ENCODE measurements at places on chromosomes 2 and 18.

DNA sequence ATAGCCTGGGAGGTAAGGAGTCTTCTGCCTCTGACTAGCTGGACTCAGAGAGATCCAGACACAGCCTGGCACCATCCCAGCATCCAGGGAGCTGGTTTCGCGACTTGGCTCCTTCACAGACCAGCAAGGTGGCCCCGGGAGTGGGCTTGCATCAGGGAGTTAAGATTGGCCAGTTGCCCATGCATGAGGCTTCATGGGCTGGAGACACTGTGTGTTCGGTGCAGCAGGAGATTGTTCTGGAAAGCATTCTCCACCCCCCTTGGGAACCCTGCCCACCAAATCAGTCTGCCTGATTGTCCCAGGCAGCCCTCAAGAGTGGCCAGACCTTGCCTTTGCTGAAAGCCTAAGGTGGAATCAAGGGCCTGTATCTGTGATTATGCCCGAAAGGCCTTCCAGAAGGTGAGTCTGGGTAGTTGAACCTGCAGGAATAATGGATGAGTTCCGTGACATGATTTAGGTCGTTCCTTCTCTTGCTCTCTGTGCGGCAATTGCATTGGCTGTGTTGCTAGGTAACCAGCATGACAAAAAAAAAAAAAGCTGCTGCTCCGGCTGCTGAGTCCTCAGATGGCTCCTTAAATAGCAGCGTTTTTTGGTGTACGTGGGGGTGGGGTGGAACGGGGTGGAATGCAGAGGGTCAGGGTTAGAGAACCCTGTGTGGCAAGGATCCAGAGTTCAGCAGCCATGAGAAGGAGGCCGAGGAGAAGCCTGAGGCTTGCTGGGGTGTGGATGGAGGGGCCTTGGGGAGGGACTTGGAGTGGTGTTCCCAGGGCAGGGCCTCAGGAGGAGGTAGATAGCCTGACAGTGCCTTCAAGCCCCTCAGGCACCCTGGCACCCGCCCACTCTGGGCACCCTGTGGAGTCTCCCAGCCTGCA, 93.0 kb upstream of the MCFD2 start:
- peak; percentile 44 for DNase-seq

- DNase-seq, result no peak
Observed at GRCh38 chr18:6255116-6255705, 159.5 kb downstream of the L3MBTL4 start.

- no peak for DNase-seq
Observed at GRCh38 chr2:182004945-182005520, 19.4 kb downstream of the PPP1R1C start.

DNA sequence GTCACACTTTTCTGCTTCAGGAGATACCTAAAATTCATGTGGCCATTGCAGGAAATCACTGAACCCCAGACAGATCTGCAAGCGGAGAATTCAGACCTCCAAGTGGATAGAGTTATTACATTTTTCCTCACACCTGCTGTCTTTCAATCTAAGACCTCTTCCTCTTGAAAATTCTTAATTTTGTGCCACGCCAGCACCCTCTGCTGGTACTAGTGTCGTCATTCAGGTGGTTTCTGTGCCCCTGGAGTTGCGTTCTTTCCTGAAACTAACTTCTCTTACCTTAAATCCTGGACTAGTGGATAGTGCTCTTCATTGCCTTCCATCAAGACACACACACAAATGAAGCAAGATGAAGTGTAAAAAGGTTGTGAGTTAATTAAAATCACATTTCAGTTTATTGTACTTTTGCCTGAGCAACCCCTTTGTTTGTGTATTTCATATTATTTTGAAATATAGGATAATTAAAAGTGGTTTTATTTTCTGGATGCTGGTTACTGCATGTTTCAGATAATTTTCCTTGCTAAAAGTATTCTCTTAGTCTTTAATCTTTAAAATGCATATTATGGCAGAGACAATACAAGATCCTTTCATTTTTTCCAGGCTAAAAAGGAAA, 1.6 kb upstream of the DNER start:
- DNase-seq, result peak; percentile 49

GRCh38 chr2:235936493-235936892, 231.7 kb downstream of the GBX2 start:
- DNase-seq, result no peak

DNA sequence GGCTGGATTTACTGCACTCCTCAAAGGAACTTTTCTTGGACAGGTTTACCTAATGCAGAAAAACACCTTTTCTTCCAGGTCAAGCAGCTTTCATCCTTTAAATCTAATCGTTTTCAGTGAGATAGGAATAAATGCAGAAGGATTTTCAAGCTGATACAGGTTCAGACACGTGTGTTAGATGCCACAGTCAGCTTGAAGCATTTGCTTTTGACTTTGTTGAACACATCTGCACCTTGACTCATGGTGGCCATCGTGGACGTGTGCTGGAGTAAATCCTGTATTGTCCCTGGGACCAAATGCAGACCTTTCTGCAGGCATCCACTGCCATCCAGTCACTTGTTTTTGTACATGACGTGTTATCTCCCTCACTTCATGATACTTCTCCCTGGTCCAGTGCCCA, 61.9 kb downstream of the KLHL29 start:
- no peak for DNase-seq

GRCh38 chr2:219001577-219002394, 8.6 kb upstream of the CRYBA2 start:
- no peak for DNase-seq

DNA sequence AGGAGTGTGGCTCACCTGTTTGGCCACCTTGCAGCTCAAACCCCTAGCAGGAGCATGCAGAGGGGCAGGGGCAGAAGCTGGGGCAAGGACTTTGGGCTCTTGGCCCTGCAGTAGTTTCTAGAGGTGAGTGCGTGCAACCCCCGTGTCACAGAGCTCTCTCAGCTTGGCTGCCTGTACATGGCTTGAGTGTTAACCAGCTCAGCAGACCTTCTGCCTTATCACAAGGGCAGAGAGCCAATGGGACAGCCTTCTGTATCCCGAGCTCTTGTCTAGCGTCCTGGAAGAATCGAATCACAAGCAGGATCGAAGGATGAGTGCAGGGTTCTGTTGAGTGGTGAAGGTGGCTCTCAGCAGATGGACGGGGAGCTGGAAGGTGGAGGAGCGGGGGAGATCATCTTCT, 120.3 kb upstream of the TMEM18 start:
- no peak for DNase-seq

DNA sequence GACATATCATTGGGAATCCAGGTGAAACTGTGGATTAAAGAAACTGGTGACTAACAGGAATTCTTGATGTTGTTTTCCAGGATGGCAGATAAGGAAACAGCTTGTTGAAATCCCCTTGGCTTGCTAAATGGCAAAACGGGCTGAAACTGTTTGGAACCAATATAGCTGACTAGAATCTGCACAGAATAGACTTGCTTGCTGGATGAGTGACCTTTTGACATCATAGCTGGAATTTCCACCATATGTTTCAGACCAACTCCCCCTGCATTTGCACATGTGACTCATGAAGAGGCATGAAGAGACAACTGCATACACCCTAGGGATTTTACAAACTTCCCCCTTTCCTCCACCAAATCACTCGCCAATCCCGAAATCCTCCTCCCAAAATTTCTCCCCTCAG, 87.7 kb upstream of the LYPD1 start:
- DNase-seq, result peak; percentile 52

DNA sequence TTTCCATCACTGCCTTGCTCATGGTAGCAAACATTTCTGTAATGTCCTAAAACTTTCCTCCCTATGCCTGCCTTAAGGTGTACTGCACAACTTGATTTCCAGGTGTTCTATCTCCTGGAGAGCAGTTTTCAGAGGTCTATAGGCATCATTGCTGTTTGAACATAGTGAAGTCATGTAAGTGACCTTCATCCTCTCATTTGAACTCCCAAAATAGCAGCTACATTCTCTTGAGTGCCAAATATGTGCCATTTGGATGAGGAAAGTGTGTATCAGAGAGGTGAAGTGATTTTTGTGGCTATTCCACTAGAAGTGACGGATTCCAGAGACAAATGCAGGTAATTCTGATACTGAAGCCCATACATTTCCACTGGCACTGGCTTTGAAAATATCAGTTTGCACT, 3.4 kb downstream of the PPP1R1C start:
- no peak for DNase-seq

DNA sequence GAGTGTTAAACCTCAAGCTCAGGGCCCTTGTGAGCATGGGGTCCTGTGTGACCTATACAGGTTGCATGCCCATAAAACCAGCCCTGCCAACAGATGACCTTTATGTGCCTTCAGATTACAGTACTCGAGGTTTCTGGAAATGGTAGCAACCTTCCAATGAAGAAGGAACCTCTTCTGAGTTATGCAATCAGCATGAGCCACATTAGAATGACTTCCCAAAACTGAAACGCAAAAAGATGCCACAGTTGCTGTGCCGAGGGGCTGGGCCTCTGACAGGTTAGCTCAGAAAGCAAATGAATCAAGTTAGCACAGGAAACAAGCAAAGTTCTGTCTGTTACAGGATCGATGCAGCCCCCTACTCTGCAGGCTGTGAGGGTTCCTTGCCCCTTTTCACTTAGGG, 37.7 kb downstream of the TGFA start:
- no peak for DNase-seq

GRCh38 chr2:9675415-9676351, 44.9 kb upstream of the YWHAQ start:
- peak; percentile 90 for DNase-seq

GRCh38 chr2:131132729-131133128, 27.6 kb downstream of the PLEKHB2 start:
- DNase-seq, result no peak

DNA sequence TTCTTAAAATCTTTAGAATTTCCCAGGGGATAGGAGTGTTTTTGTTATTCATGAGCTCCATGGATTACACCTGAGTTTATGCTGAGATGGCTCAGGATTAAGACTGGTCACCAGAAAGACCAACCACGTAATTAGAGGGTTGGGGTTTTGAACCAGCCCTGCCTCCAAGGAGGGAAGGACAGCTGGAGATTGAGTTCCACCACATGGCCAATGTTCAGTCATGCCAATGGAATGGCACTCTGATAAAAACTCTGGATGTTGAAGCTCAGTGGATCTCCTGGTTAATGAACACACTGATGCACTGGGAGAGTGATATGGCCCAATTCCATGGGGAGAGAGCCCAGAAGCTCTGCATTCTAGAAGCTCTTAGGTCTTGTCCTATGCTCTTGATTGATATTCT, 38.7 kb upstream of the PTPN4 start:
- DNase-seq, result peak; percentile 58

DNA sequence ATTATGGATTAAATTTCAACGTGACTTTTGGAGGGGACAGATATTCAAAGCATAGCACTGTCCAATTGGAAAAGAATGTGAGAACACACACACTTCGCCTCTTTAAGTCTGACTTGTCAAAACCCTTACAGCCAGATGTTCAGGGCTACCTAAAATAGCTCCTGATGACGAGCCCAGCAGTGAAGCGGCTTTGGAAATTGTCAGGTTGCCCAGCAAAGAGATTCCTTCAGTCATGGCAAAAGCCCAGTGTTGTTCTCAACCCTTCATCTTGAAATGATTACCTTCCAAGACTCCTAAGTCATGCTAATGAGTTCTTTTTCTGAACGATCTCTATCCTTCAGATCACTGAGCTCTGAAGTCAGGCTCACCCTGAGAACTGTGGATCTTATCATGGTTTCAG, 436.6 kb downstream of the LRATD1 start:
- no peak for DNase-seq

DNA sequence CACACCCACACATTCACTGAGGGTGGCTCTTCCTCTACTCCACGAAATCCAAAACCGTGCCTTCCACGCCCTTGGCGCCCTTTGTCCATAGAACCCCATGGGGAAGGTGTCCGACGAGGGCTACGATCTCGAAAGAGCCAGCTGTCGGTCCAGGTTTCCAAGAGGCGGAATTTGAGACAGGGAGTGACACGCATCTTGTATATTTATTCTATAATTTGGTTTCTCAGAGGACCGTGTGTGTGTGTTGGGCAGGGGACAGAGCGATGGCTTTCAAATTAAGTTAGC, 726 bp downstream of the C2orf69 start:
- DNase-seq, result no peak

DNA sequence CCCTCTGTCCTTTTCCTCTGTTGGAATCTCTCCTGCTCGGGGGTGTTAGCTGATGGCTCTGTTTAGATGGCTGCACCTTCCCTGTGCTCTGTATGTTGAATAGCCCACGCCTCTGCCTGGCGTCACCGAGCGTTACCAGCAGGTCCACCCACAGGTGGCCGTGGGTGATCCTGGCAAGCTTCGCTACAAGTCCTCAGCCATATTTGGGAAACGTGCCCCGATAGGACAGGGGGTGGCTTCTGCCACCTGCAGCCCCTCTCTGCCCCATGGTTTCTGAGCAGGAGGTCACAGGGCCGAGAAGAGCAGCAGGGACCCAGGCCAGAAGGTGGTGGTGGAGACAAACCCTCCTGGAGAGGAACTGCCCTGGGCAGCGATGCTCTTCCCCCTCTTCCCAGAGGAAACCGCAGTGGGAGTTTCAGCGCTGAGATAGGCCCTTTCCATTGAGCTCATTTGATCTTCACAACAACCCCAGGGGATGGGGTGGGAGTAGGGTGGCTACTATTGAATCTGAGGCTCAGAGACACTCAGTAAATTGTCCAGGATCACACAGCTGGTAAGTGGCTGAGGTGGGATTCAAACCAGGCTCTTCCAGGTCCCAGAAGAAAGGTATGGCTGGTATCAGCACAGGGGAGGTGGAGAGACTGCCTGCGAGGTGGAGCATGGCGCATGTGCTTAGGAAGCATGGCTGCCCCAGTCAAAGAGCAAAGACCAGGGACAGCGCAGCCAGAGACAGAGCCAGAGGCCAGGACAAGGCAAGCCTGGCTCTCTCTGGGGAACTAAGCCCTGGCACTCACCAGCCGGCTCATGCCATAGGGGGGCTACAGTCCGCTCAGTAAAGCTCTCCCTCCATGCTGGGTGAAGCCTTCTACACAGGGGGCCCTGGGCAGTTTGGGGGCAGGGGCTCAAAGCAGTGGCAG, 15.0 kb downstream of the NGEF start:
- DNase-seq, result no peak
